ENCODE measurements at places on chromosomes 16 and 17. TPM values are rescaled to one million over a fixed set of nuclear protein-coding genes. Genes with fewer than 3 reads are reported as not detected.

Gene GDPD3
- not detected for polyA plus RNA-seq

Gene UBB
- polyA plus RNA-seq: 2,209 TPM

Gene NPTX1
- polyA plus RNA-seq: not detected

Gene SPECC1
- polyA plus RNA-seq: 2.6 TPM

Gene SLC6A2
- not detected for polyA plus RNA-seq

Gene TNK1
- 2.4 TPM for polyA plus RNA-seq

Gene MYH8
- polyA plus RNA-seq: not detected

Gene SLC16A13
- 2.4 TPM for polyA plus RNA-seq

Gene CDH11
- not detected for polyA plus RNA-seq

Gene ANKS4B
- not detected for polyA plus RNA-seq

Gene TBC1D3B
- polyA plus RNA-seq: not detected

Gene LPCAT2
- polyA plus RNA-seq: 0.61 TPM

Gene SCRN2
- 25.1 TPM for polyA plus RNA-seq

Gene CCL17
- not detected for polyA plus RNA-seq

Gene VAMP2
- polyA plus RNA-seq: 71.3 TPM

Gene BAHCC1
- polyA plus RNA-seq: not detected

Gene ERCC4
- 11.9 TPM for polyA plus RNA-seq

Gene DCTPP1
- 120 TPM for polyA plus RNA-seq

Gene MYOCD
- not detected for polyA plus RNA-seq

Gene TBC1D3I
- polyA plus RNA-seq: not detected

Gene TNS4
- not detected for polyA plus RNA-seq

Gene SHCBP1
- 0.19 TPM for polyA plus RNA-seq

Gene CCL5
- polyA plus RNA-seq: 12.6 TPM

Gene KRTAP17-1
- not detected for polyA plus RNA-seq

Gene ACBD4
- 19.3 TPM for polyA plus RNA-seq

Gene KRTAP9-2
- not detected for polyA plus RNA-seq

All from naive B cell (primary cell).